ENCODE measurements at places on chromosomes 2 and 18.
A peak's percentile ranks its signal among the peaks of the same experiment; 100 is the strongest.

DNA sequence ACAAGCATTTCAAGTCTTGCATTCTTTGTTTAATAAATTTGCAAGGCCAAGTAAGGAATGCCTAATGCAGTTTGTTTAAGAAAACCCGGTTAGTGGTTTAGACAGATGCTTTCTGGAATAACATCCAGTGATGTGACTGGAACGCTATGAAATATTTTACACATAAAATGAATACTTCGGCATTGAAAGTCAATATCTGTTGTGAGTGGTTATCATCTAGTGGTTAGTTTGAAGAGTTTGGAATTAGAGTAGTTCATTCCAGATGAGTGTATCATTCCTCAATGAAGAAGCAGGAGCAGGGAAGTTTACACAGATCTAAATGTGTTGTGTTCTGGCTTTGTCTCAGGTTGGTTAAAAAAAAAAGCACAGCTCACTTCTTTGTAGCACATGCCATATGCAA lies 608.0 kb upstream of the PIK3C3 start:
- DNase-seq: no peak

GRCh38 chr2:171630089-171630770 lies 57.0 kb upstream of the DYNC1I2 start:
- no peak for DNase-seq

GRCh38 chr2:29322011-29322410 lies 206.8 kb downstream of the CLIP4 start:
- no peak for DNase-seq

- DNase-seq: peak; percentile 56
Observed at GRCh38 chr18:41906528-41907146, 48.4 kb upstream of the PIK3C3 start.

- DNase-seq: no peak
Observed at GRCh38 chr2:4895371-4895770, 796.8 kb upstream of the SOX11 start.

DNA sequence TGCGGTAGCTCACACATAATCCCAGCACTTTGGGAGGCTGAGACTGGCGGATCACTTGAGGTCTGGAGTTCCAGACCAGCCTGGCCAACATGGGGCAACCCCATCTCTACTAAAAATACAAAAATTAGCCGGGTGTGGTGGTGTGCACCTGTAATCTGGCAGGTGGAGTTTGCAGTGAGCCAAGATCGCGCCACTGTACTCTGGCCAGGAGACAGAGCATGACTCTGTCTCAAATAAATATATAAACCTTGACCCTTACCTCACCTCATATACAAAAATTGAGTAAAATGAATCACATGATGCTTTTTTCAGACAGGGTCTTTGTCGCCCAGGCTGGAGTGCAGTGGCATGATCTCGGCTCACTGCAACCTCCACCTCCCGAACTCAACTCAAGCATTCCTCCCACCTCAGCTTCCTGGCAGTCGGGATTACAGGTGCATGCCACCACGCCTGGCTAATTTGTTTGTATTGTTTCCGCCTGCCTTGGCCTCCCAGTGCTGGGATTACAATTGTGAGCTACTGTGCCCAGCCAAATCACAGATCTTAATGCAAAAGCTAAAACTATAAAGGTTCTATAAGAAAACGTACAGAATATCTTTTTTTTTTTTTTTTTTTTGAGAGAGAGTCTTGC lies 25.3 kb downstream of the XPO1 start:
- no peak for DNase-seq

DNA sequence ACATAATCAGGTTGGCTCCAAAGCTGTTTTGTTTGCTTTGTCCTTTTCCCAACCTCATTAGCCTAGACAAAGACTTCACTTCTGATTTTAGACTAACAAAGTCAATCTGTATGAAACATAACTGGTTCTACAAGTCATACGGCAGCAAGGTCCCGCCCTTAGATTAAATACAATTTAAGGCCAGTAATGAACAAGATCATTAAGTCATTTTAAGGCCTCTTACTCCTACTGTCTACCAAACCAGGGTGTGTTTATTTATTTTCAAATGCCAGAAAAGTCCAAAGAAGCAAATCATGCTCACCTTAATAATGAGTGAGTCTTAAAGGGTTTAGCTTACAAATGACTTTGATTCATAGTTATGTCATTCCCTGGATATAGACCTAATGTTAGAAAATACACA lies 148.4 kb upstream of the ACVR2A start:
- DNase-seq: no peak

GRCh38 chr2:202149936-202150335 lies 76.9 kb downstream of the KIAA2012 start:
- DNase-seq: no peak

- no peak for DNase-seq
Observed at GRCh38 chr18:38067086-38067485, 501.5 kb upstream of the CELF4 start.

GRCh38 chr2:152155209-152155608 lies 20.4 kb downstream of the STAM2 start:
- DNase-seq: no peak

GRCh38 chr2:42359965-42360483 lies 993 bp downstream of the COX7A2L start:
- DNase-seq: peak; percentile 19

DNA sequence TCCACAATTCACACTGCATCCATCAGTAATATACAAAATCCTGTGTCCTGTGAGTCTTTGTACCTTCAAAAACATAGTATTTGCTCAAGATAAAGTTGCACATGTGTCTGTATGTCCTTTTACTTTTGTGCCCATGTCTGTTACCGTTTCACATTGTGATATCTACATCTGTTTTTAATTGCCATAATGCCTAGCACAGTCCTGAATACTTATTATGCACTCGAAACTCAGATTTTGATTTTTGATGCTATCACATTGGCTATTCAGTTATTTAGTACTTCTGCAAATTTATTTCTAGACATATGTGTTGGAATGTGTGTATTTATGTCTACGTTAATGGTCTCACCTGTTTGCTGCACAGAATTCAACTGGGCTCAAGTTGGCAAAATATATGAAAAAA lies 452.8 kb upstream of the ZEB2 start:
- no peak for DNase-seq

GRCh38 chr18:25490316-25490715 lies 138.3 kb upstream of the ZNF521 start:
- DNase-seq: no peak

GRCh38 chr18:10006311-10006893 lies 92.6 kb downstream of the VAPA start:
- no peak for DNase-seq

DNA sequence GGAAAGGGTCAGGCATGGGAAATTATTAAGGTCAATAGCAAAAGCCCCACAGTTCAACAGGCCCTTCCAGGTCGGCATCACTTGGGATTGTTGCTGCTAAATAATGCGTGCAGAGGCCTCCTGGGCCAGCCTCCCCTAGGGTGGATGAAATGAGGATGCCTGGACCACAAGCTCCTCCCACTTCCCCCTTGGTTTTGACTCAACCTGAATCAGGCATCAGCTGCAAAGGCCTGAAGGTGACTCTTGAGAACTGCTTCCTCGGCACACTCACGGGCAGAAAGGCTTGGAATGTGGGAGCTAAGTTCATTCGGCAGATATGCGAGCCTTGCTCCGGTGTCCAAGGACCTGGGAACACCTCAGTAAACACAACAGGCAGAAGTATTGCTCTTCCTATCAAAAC lies 69.3 kb downstream of the MBP start:
- DNase-seq: peak; percentile 74

Measured in stimulated activated naive CD8-positive, alpha-beta T cell treated with anti-CD3 and anti-CD28 coated beads, Interleukin-15, amount 100 ng/mL, for 72 hours (primary cell).